ENCODE measurements at places on chromosomes 6 and 20. TPM values are rescaled to one million over a fixed set of nuclear protein-coding genes. Genes with fewer than 3 reads are reported as not detected.

AK9 gene
- total RNA-seq = 1.3 TPM

REM1 gene
- not detected for total RNA-seq

ATXN1 gene
- total RNA-seq = 3.2 TPM

LY6G6F gene
- total RNA-seq = not detected

MYLK2 gene
- total RNA-seq = 0.88 TPM

RPRD1B gene
- 29.2 TPM for total RNA-seq

MOG gene
- total RNA-seq = not detected

LST1 gene
- total RNA-seq = not detected

UBE2C gene
- 249 TPM for total RNA-seq

GMPR gene
- total RNA-seq = 0.54 TPM

SEMG1 gene
- not detected for total RNA-seq

ZFAND3 gene
- total RNA-seq = 58.7 TPM

GNMT gene
- 0.09 TPM for total RNA-seq

OR2H1 gene
- total RNA-seq = not detected

TEAD3 gene
- total RNA-seq = 5.7 TPM

TAF11 gene
- total RNA-seq = 19.3 TPM

PTCHD4 gene
- total RNA-seq = 0.07 TPM

ESR1 gene
- total RNA-seq = not detected

SUN5 gene
- total RNA-seq = not detected

LAMA2 gene
- 0.30 TPM for total RNA-seq

SPTLC3 gene
- total RNA-seq = 0.07 TPM

TFAP2C gene
- 13.6 TPM for total RNA-seq

ECT2L gene
- not detected for total RNA-seq

ADGRF5 gene
- not detected for total RNA-seq

ADGB gene
- total RNA-seq = not detected

SYNDIG1 gene
- total RNA-seq = 1.5 TPM

PDE10A gene
- total RNA-seq = 32.3 TPM

SIRPB2 gene
- not detected for total RNA-seq

CST1 gene
- total RNA-seq = 1.4 TPM

C6orf58 gene
- total RNA-seq = 0.24 TPM

SIRPD gene
- total RNA-seq = not detected

BIRC7 gene
- 3.1 TPM for total RNA-seq

ZC3H12D gene
- total RNA-seq = 0.07 TPM

SMLR1 gene
- not detected for total RNA-seq

TP53INP2 gene
- total RNA-seq = 7.4 TPM

Data from A549 treated with DMSO at 1 μM for 4 hours (cell line).